ENCODE measurements at places on chromosomes 5 and 9.

DNA sequence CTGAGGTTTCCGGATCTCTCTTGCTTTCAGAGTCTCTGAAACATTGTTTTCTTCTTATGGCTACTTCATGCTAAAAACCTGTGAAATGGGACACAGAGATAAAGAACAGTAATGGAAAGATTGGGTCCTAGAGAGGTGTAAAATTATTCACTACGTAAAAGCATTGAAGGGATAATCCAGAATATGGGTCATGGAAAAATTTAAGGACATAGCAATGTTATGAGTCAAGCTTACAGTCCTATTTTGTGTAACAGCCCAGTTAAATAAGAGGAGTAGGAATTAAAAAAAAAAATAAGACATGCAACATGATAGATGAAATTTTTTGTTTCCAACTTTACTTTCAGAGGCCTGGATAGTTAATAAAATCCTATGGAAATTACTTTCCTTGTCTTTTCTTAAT lies 61.9 kb upstream of the ELL2 start:
- peak; percentile 75 for DNase-seq

DNA sequence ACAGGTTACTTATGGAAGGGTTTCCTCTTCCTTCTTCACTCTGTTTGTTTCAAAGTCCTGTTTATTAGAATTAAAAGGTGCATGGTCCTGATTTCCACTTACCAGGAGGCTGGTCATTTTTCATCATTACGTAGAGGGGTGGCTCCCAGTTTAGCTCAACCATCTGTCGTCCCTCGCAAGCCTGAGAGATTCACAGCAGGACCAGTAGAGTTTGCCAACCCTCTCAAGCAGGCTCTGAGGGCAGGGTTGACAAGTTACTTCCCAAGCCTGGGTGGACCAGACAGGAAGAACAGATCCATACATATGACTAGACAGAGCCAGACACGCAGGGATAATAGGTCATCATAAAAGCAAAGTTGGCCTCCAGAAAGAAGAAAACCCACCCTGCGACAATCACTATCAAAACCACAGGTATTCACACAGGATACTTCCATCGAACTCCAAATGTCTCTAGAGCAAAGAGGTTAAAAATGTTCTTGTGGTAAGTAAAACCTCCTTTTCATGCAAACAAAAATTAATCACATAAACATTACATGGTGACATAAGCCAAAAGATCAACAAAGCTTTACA lies 151.9 kb downstream of the ELAVL2 start:
- DNase-seq = peak; percentile 8

DNA sequence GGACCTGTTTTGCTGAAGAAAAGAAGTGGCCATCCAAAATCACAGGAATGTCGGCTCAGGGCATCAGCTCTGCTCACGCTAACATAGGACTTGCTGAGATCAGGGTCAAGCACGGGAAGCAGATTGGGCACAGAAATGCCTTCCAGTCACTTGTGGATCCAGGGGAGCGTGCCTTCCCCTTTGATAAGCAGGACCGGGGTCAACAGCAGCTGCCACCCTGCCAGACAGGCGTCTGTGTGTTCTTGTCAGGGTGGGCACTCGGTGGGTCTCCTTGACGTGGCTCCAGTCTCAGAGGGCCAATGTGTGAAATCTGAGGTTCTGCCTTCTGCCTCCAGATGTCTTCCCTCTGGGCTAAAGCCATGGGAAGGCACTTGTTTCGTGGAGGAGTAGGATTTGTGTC lies 313.7 kb upstream of the IRX4 start:
- DNase-seq = no peak

DNA sequence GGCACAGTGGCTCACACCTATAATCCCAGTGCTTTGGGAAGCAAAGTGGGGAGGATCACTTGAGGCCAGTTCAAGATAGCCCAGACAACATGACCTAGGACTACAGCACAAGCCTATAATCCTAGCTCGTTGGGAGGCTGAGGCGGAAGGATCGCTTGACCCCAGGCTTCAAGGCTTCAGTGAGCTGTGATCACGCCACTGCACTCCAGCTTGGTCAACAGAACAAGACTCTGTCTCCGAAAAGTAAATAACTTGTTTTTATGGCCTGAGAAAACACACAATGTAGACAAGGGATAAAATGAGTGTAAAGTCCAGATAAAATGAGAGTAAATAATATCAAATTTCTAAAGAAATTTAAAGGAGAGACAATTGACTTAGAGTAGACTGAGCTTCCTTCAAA lies 26.3 kb downstream of the SHLD3 start:
- DNase-seq = no peak

- no peak for DNase-seq
These were observed 356.8 kb upstream of the CHD1 start for GRCh38 chr5:99285606-99286005.

- DNase-seq = no peak
These were observed 20.7 kb upstream of the STARD4 start for GRCh38 chr5:111532886-111533582.

DNA sequence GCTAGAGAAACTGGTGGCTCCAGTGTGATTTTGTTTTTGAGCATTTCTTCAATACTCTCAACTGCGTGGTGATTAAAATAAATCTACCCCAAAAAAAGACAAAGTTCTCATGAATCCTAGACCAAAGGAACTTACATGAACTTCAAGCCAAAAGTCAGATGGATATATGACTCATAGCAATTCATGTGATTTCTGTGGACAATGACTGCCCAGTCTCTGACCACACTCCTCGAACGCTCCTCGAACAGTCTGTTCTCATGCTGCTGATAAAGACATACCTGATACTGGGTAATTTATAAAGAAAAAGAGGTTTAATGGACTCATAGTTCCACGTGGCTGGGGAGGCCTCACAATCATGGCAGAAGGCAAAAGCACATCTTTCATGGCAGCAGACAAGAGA lies 46.4 kb upstream of the CEP78 start:
- DNase-seq = no peak

DNA sequence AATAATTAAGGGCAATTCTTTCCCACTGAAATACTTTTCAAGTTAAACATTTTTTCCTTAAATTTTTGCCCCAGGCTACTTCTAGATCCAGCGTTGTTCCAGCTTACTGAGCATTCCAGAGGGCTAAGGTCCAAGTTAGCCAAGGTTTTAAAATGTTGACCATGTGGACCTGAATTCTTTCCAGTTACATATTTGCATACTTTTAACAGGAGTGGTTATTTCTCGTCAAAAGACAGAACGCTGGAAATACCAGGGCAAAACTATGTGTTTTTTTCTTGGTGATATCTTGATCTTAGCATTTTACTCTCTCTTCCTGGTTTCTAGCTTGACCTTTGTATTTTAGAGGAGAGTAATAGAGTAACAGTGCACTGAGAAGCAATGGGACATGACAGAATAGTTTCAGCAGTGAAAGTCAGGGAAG lies 32.8 kb downstream of the TMC1 start:
- peak; percentile 92 for DNase-seq

DNA sequence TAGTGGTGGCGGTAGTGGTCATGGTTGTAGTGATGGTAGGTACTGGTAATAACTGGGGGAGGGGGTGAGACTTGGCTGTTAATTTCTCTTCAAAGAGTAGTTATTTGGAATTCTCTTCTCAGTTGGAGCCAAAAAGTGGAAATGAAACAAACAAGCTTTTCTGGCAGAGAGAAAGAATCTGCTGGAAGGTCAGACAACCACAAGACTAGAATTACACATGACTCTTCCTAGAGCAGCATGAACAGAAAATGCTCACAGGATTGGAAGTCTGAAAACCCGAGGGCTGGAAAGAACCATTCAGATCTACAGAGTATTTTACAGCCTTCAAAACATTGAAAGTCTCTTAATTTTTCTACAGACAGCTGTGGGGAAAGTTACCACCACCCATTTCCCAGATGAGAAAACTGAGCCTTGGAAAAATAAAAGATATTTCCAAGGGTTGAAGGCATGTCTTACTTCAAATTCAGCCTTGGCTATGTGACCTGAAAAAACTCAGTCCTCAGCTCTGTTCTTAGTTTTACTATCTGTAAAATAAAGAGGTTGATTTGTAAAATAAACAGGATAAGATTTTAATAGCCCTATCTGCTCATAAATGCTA lies 42.9 kb upstream of the TRIM32 start:
- DNase-seq = peak; percentile 94

GRCh38 chr5:35478856-35479682 lies 138.6 kb upstream of the SPEF2 start:
- peak; percentile 57 for DNase-seq

DNA sequence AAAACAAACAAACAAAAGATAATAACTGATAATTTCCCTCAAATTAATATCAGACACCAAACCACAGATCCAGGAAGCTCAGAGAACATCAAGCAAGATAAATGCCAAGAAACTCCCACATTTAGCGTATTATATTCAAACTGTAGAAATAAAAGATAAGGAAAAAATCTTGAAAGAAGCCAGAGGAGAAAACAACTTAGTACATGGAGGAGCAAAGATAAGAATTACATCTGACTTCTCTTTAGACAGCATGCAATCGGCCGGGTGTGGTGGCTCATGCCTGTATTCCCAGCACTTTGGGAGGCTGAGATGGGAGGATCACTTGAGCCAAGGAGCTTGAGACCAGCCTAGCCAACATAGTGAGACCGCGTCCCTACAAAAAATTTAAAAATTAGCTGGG lies 17.2 kb upstream of the MLANA start:
- no peak for DNase-seq

Measured in fibroblast of skin of abdomen (primary cell).